ENCODE measurements at places on chromosomes 13 and 19. TPM values are rescaled to one million over a fixed set of nuclear protein-coding genes. Genes with fewer than 3 reads are reported as not detected.

Gene DMKN
- 76.2 TPM for polyA plus RNA-seq

Gene TEX26
- 3.2 TPM for polyA plus RNA-seq

Gene KLF16
- 6.9 TPM for polyA plus RNA-seq

Gene OR10H1
- polyA plus RNA-seq, result 0.06 TPM

Gene NRTN
- 2.2 TPM for polyA plus RNA-seq

Gene CCL25
- 0.39 TPM for polyA plus RNA-seq

Gene WASF3
- polyA plus RNA-seq, result 46.6 TPM

Gene ELSPBP1
- not detected for polyA plus RNA-seq

Measured in right renal pelvis (tissue), 4 donors.